ENCODE measurements at places on chromosomes 13 and 19. TPM values are rescaled to one million over a fixed set of nuclear protein-coding genes. Genes with fewer than 3 reads are reported as not detected.

- no peak for DNase-seq
- no peak overlapping the region for H3K4me3 ChIP-seq
- H3K27ac ChIP-seq: no peak overlapping the region
- H3K27me3 ChIP-seq: peaks cover 70% of the 10 kb centered on the region
- no peaks in the 10 kb centered on the region for H3K36me3 ChIP-seq
Measured at GRCh38 chr19:50819636-50820035, 4.0 kb downstream of the KLK1 start.

KLC3 gene
- 1.1 TPM for total RNA-seq

NCLN gene
- total RNA-seq: 24.8 TPM

TSHZ3 gene
- total RNA-seq: 9.4 TPM

- no peaks in the 10 kb centered on the region for H3K36me3 ChIP-seq
- H3K4me1 ChIP-seq: no peaks in the 10 kb centered on the region
- no peaks in the 10 kb centered on the region for H3K27me3 ChIP-seq
- peak overlapping the region; percentile 61 for H3K27ac ChIP-seq
- no peak for DNase-seq
Measured at GRCh38 chr19:5994405-5995165, 16.6 kb upstream of the RANBP3 start.

RASIP1 gene
- 32.8 TPM for total RNA-seq

DNA sequence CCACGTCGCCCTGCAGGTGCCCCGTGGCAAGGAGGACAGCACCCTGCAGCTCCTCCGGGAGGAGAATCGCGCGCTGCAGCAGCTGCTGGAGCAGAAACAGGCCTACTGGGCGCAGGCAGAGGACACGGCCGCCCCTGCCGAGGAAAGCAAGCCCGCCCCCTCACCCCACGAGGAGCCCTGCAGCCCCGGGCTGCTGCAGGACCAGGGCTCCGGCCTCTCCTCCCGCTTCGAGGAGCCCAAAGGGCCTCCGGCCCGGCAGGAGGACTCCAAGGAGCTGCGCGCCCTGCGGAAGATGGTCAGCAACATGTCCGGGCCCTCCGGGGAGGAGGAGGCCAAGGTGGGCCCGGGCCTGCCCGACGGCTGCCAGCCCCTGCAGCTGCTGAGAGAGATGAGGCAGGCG lies 11.6 kb downstream of the CBY2 start:
- H3K36me3 ChIP-seq: no peaks in the 10 kb centered on the region
- peaks cover 5% of the 10 kb centered on the region for H3K4me1 ChIP-seq
- no peak for DNase-seq
- no peak overlapping the region for H3K4me3 ChIP-seq
- H3K27me3 ChIP-seq: no peaks in the 10 kb centered on the region

- H3K27me3 ChIP-seq: no peaks in the 10 kb centered on the region
- no peaks in the 10 kb centered on the region for H3K4me1 ChIP-seq
- H3K27ac ChIP-seq: no peak overlapping the region
- H3K36me3 ChIP-seq: no peaks in the 10 kb centered on the region
- H3K4me3 ChIP-seq: no peak overlapping the region
Measured at GRCh38 chr19:55602104-55603001, 2.3 kb downstream of the ZNF524 start.

VSIG10L gene
- 0.57 TPM for total RNA-seq

RHPN2 gene
- 17.5 TPM for total RNA-seq

GRCh38 chr19:2053601-2054389 lies 2.8 kb upstream of the MKNK2 start:
- no peak overlapping the region for H3K27ac ChIP-seq
- no peaks in the 10 kb centered on the region for H3K27me3 ChIP-seq
- peak; percentile 75 for DNase-seq
- no peak overlapping the region for H3K4me3 ChIP-seq

TLE6 gene
- 8.8 TPM for total RNA-seq

- peaks cover 9% of the 10 kb centered on the region for H3K4me1 ChIP-seq
- peaks cover 47% of the 10 kb centered on the region for H3K27me3 ChIP-seq
- no peak overlapping the region for H3K27ac ChIP-seq
Measured at GRCh38 chr13:25169951-25170553, 2.0 kb downstream of the AMER2 start.

- H3K4me1 ChIP-seq: peaks cover 43% of the 10 kb centered on the region
- H3K27ac ChIP-seq: peak overlapping the region; percentile 35
- no peak for DNase-seq
- H3K4me3 ChIP-seq: no peak overlapping the region
Measured at GRCh38 chr19:48633148-48634035, 3.8 kb downstream of the DBP start.

DNA sequence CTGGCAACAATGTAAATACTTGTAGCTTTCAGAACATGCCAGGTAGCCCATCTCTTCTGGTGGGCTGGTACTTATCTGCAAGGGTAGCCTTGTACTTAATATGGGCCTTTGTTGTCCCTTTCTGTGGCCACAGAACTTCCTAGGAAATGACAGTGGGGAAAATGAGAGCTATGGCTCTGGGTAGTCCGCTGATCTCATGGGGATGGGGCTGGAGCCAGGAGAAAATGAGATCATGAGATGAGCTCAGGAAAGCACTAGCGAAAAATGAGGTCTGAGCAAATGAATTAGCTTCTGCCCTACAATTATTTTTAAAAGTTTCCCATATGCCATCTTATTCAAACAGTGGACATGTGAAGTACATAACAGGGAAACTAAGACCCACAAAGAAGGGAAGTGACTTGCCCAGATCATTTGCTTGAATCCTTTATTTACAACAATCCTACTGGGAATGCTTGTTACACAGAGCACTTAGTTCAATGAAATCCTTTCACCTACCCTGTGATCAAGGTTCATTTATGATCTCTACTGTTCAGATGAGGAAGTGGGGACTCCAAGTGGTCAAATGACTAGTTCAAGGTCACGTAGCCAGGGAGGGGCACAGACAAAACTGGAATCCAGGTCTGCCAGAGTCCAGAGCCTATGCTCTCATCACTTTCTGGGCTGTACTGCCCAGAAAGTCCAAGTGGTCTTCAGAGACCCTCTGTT lies 87.1 kb downstream of the PTPRS start:
- H3K36me3 ChIP-seq: peaks cover 42% of the 10 kb centered on the region
- no peak overlapping the region for H3K4me3 ChIP-seq
- DNase-seq: no peak
- no peaks in the 10 kb centered on the region for H3K4me1 ChIP-seq
- no peaks in the 10 kb centered on the region for H3K27me3 ChIP-seq

- peak overlapping the region; percentile 41 for H3K27ac ChIP-seq
- H3K4me3 ChIP-seq: no peak overlapping the region
- no peaks in the 10 kb centered on the region for H3K27me3 ChIP-seq
- H3K36me3 ChIP-seq: no peaks in the 10 kb centered on the region
Measured at GRCh38 chr13:39411511-39411910, 191.5 kb downstream of the LHFPL6 start.

POSTN gene
- total RNA-seq: 280 TPM

- peaks cover 5% of the 10 kb centered on the region for H3K4me1 ChIP-seq
- no peaks in the 10 kb centered on the region for H3K27me3 ChIP-seq
- H3K36me3 ChIP-seq: peaks cover 20% of the 10 kb centered on the region
- H3K27ac ChIP-seq: no peak overlapping the region
Measured at GRCh38 chr19:55590617-55591016, 8.7 kb downstream of the FIZ1 start.

GRCh38 chr19:50312967-50313811 lies 16.0 kb downstream of the KCNC3 start:
- no peak for DNase-seq
- no peak overlapping the region for H3K4me3 ChIP-seq
- H3K36me3 ChIP-seq: no peaks in the 10 kb centered on the region

SBK2 gene
- total RNA-seq: 0.31 TPM

DNA sequence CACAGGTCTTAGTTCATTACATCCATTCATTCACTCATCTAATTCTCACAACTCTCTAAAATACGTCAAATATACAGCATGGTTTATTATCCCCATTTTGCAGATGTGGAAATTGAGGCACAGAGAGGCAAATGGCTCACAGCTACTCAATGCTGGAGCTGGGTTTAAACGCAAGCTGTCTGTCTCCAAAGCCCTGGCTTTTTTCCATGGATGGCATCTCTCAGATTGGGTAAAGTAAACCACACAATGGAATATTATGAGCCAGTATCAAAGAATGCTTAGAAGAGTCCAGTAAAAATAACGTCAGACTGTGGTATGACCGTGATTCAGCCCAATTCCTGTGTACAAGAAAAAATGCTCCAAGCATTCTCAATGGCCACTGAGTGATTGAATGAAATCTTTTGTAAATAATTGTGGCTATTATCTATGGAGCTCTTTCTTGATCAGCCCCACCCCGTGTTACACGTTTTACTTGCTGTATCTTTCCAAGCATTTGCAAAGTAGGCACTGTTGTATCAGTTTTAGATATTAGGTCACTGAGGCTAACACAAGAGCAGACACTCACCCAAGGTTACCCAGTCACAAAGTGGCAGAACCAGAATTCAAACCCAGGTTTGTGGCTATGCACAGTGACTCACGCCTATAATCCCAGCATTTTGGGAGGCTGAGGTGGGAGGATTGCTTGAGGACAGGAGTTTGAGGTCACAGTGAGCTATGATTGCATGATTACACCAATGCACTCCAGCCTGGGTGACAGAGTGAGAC lies 5.5 kb upstream of the ACP7 start:
- peaks cover 4% of the 10 kb centered on the region for H3K4me1 ChIP-seq
- no peak overlapping the region for H3K4me3 ChIP-seq
- peaks cover 12% of the 10 kb centered on the region for H3K27me3 ChIP-seq
- no peaks in the 10 kb centered on the region for H3K36me3 ChIP-seq
- H3K27ac ChIP-seq: no peak overlapping the region

DNA sequence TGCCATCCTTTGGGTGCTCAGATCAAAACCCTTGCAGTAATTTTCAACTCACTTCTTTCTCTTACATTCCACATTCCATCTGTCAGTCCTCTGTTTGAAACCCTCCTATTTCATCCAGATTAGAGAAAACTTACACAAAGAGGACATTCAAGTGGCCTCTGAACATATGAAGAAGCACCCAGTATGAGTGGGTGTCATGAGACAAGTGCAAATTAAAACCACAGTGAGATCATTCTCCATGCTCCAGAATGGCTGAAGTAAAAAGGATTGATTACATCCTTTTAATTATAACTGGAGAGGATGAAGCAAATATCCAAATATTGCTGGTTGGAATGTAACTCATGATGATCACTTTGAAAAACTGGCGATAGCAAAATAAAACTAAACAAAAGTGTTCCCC lies 96.5 kb downstream of the MIPEP start:
- H3K4me1 ChIP-seq: peaks cover 54% of the 10 kb centered on the region
- no peaks in the 10 kb centered on the region for H3K27me3 ChIP-seq
- DNase-seq: no peak
- H3K4me3 ChIP-seq: no peak overlapping the region
- H3K27ac ChIP-seq: no peak overlapping the region
- peaks cover 5% of the 10 kb centered on the region for H3K36me3 ChIP-seq

C19orf12 gene
- total RNA-seq: 19.3 TPM

GRIK5 gene
- total RNA-seq: 1.6 TPM

DNA sequence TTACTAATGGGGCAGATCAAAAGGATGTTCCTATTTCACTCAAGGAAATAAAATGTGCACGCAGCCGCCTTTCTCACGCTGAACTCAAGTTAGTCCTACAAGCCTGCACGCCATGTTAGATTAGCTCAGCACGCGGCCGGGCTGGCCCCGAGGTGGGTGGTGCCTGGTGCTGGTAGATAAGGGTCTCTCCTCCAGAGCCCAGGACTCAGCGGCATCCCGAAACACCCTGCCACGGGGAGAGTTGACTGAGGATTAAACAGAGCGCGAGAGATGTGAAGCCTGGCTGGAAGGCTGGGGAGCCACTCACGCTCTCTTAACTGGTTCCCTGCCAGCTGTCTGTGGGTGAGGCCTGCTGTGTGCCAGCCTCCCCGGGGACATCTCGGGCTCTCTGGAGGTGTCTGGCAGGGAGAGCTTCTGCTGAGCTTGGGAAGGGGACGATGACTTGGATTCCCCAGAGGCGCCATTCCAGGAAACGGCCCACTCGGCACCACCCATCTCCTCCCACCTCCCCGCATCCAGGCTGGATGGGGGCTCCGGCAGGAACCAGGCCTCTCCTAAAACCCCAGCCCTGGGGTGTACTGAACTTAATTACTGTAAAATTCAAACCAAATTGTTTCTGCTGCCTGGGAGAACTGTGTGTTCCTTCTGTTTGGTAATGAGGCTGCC lies 122.2 kb downstream of the KDM4B start:
- no peaks in the 10 kb centered on the region for H3K4me1 ChIP-seq
- DNase-seq: peak; percentile 57
- H3K27me3 ChIP-seq: no peaks in the 10 kb centered on the region
- H3K4me3 ChIP-seq: no peak overlapping the region

PSPN gene
- 1.5 TPM for total RNA-seq
